Cerebellum (tissue), 4 donors: ENCODE measurements at places on chromosomes 2 and 18.

- no peak for DNase-seq
These were observed 234.3 kb upstream of the CYRIA start for GRCh38 chr2:16899958-16900357.

DNA sequence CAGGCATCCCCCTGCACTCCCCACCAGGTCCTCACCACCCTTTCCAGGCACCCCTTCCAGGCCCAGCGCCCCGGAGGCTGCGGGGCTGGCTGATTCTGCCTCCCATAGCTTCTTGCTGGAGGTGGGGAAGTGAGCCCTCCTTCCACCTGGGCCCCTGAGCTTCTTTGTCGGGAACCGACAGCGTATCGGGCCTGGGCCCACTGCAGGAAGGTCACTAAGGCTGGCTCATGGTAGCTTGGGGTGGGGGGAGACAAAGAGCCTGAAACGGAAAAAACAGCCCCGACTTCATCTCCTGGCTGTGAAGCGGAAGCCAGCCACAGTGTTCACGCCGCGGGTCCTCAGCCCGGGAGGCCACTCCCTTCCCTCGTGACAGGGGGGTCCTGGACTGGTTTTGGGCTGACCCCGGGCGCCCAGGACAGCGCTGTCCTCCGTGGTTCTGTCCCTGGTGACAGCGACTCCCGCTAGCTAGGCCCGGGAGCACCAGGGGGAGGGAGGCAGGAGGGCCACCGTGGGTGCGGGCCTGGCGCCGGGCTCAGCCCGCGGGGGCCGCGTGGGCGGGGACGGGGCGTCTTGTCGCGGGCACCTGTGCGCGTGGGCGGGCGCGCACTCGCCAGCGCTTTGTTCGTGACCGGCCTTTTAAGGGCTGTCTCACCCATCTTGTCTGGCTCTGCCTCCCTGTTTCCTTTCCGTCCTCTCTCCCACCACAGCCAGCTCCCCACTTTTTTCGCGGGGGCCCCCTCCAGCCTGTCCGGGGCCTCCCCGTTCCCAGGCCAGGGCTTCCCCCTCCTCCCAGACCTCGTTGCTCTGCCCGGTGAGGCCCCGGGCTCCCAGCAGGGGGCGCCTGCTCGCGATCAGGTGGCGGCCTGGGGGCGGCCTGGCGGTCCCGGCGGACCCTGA, 64.9 kb downstream of the DNMT3A start:
- peak; percentile 49 for DNase-seq

DNA sequence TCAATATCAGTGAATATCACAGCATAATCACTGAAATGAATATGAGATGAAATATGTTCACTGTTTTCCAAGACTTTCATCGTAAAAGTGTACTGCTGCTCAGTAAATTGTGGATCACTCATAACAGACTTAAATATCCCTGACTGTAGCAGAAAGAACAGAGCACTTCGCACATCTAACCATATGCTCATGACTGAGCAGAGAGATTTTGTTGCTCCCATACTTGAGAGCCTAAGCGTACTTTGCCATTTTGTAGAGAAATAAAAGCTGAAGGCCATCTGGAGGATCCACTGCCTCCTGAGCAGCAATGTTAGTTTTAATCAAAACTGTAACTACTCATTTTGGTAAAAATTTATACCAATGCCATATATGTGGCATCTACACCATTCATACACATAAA, 243.5 kb downstream of the STK39 start:
- no peak for DNase-seq

- no peak for DNase-seq
These were observed 1.7 kb downstream of the RNF181 start for GRCh38 chr2:85597241-85597640.

DNA sequence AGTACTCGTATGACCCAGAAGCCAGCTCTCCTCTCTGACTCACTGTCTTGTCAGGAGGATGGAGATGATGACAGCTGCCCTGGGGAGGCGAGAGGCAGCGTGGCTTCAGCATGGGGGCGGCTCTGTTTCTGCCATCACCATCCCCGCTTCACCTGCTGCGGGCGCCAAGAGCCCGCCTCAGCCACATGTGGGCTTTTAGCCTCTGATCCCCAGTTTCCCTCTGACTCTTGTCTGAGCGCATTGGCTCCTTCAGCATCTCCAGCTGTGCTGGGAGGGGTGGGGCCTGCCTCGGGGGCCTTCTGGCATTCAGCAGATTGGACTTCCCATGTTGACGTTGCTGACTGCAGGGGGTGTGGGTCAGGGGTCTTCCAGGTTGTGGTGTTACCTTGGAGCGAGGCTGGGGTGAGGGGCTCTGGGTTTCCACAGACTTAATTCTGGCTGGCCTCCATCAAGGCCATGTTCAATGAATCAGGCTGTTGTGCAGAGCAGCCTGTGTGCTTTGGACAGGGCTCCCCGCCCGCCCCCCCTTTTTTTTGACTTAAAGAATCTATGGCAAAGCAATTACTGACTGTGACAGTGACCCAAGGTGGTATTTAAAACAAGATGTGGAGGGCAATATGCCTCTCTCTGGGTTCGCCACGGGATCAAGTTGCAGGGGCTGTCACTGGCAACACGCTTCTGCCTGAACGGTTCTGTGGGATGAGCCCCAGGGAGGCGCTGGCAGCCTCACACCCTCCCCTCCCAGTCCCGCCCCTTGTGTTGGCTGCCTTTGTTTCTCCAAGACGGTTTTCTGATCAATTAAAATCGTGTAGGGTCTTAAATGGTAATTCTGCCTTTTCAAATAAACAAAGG, 228.3 kb downstream of the LDLRAD4 start:
- DNase-seq, result no peak

DNA sequence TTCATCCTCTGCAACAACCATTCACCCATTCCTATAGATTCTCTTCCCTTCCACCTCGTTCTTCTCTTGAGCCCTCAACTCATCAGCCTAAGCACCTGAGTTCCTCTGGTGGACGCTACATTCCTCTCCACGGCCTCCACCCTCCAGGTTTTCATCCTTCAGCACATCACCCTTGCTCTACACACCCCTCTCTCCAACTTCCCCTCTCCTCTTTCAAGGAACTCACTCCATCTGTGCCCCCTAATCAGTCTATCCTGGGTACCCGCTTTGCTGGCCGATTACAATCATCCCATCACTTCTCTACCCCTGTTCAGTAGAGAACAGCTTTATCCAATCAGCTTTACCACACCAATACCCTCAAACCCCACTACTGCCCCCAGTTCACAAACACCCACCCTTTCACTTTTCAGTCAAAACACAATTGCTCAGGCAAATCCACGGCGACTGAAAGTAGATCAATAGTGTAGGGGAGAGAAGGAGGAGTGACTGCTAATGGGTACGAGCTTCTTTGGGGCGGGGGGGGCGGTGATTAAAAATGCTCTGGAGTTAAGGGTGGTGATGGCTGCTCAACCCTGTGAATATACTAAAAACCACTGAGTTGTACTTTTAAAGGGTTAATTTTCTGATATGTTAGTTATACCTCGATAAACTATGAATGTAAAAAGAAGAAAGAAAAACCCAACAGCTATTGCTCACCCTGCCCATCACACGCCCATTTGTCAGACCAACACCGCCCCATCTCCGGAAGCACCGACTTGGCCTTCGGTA, 857 bp downstream of the DYM start:
- DNase-seq, result peak; percentile 24

DNA sequence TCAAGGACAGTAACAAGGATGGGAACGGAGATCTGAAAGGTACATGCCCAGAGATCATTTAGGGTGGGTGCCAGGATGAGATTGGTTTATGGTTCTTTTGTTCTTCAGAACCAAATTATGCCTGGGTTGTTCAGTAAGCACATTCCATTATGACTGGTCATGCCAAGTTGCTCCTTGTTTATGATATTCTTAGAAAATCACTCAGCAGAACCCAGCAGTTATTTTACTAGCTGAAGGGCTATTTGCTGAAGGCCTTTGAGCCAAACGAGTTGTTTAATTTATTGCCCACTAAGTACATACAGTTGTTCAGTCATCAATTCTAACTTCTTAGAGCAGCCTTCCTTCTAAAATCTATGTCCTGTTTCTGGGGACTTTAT, 635 bp downstream of the SLC3A1 start:
- DNase-seq, result no peak

DNA sequence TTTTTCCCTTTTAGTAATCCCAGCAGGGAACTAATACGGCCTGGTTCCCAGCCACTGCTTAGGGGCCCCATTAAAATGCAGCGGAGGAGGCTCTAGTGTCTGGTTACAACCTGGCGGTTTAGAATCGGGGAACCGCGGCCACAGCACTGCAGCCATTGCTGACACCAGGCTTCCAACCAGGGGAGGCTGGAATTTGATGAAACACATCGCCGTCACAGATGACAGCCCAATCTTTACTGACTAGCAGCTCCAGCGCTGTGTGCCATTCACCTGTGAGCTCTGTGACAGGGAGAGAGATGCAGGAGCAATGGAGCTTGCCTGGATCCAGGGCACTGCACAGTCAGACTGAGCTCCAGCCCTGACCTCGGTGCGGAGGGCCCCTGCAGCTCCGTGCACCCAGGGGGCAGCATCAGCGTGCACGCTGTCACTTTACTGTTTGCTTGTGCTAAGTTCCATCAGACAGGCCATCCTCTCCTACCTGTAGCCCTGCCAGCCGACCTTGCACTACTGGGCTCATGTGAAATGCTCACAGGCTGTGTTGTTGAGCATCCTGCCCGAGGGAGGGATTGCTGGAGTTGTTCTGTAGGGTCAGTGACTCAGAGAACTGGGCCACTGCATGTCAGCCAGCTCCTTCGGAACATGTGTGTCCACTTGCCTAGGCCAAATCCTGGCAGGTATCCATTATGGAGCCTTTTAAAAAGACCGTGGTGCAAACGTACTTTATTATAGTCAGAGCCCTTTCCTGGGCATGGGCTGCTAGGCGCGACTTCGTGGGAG, 203.5 kb downstream of the SEPTIN10 start:
- DNase-seq, result no peak

GRCh38 chr2:151946899-151947812, 118.9 kb upstream of the ARL5A start:
- peak; percentile 73 for DNase-seq

DNA sequence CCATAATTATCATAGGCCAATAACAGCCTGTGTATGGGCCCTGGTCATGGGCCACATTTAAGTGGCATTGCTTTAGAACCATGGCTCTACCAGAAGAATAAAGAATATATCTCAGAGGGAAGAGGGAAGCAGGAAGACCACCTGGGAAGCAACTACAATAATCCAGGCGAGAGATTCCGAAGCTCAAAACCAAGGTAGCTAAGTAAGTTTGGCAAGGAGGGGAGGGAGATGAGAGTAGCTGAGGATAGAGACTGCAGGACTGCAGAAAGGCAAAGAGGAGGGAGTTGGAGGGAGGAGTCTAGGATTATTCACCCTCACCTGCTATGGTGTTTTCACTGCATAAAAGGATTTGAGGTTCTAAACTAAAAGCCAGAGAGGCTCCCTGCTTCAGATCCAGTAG, 293.5 kb downstream of the SETBP1 start:
- no peak for DNase-seq

GRCh38 chr18:5106730-5107129, 90.3 kb downstream of the AKAIN1 start:
- peak; percentile 38 for DNase-seq

- no peak for DNase-seq
These were observed 219.9 kb downstream of the PIK3C3 start for GRCh38 chr18:42174909-42175308.

DNA sequence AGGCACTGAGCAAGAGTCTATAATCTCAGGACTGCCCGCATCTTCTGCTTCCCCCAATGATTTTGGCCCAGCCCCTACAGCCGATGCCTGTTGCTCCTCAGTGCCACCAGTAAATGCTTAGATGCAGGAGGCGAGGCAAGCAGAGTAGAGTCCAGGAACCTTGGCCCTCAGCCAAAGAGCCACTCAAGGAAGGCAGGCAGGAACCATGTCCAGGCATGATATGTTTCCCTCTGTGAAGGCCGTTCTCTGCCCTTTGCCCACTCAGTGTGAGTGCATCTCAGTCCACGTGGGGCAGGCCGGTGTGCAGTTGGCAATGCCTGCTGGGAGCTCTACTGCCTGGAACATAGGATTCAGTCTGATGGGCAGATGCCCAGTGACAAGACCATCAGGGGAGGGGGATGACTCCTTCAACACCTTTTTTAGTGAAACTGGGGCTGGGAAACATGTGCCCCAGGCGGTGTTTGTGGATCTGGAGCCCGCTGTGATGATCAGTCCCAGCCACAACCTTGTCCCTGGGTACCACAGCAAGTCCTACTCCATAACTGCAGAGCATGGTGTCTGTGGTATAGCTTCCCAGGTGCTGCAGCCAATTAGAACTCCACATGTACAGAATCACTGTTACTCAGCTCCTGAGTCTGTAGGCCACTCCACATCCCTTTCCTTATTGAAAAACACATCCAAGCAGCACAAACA, 9.7 kb upstream of the DNAJB2 start:
- DNase-seq, result no peak

DNA sequence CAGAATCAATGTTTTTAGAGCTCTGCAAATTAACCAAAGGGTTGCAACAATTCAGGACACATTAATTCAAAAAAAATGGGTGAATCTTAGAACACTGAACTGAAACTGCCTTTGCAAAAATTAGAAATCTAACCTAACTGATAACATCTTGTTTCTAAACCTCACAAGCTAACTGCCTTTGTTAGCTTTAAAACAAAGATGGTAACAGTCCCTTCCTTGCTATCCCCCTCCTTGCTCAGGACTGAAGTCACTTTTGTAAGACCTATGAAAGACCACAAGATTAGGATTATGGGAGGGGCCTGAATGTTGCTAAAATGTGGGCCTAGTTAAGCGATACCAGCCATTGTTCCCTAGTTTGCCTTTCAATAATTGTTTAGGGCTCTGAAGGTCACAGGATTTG, 44.9 kb upstream of the LONRF2 start:
- DNase-seq, result no peak

DNA sequence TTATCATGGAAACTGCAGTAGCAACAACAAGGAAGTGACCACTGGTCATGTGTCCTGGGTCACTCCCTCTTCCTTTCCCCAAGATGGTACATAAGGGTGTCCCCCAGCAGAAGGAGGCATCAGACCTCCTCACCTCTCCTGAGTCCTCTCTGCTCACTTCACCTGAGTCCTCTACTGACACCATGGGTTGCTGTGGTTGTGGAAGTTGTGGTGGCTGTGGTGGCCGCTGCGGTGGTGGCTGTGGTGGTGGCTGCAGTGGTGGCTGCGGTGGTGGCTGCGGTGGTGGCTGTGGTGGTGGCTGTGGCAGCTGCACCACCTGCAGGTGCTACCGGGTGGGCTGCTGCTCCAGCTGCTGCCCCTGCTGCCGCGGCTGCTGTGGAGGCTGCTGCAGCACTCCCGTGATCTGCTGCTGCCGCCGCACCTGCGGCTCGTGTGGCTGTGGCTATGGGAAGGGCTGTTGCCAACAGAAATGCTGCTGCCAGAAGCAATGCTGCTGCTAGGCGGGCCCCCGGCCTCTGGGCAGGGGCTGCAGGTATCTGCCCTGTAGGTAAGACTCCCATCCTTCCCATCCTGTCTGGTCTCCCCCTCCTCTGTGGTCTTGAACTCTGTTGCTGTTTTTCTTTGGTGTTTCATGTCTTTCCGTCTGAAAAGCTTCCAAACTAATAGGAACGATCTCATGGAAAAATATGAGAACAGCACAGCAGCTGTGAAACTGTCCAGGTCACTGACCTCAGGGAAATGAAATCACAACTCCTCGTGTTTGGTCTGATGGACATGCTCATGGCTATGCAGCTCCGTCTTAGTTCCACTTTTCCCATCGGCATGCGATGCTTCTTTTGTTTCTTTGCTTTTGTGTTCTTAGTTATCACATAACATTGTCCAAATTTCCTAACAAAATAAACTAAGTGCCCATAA, at the start of gene SCYGR4:
SCYGR4 (plus strand) TSS at position 183 of the 915 bp plus-strand sequence; CDS start at position 183, 0 bp downstream.
- DNase-seq, result no peak
